T1000 (cell line): ENCODE measurements at places on chromosomes 5 and 9.

DNA sequence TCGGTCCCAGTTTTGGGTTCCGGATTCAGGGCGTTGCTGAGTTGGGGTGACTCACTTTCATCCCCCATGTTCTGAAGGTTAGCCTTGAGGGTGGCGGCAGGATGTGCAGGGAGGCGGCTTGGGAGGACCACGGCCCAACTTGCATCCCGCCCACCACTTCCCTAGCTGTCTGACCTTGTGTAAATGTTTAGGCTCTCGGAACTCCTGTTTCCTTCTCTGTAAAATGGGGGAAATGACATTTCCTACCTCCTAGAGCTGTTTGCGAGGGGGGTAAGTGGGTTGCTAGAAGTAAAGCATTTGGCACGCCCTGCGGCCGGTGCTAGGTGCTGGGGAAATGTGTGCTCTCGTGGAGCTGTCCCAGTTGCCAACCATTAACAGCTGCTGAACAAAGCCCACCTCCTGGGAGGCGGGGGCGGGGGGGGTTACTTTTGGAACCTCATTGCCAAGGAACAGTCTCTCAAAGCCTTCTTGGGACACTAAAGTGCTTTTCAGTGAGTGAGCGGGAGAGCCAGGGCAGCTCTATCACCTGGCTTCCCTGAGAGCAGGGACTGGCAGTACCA, 27.5 kb downstream of the PTGES2 start:
- DNase-seq = no peak

DNA sequence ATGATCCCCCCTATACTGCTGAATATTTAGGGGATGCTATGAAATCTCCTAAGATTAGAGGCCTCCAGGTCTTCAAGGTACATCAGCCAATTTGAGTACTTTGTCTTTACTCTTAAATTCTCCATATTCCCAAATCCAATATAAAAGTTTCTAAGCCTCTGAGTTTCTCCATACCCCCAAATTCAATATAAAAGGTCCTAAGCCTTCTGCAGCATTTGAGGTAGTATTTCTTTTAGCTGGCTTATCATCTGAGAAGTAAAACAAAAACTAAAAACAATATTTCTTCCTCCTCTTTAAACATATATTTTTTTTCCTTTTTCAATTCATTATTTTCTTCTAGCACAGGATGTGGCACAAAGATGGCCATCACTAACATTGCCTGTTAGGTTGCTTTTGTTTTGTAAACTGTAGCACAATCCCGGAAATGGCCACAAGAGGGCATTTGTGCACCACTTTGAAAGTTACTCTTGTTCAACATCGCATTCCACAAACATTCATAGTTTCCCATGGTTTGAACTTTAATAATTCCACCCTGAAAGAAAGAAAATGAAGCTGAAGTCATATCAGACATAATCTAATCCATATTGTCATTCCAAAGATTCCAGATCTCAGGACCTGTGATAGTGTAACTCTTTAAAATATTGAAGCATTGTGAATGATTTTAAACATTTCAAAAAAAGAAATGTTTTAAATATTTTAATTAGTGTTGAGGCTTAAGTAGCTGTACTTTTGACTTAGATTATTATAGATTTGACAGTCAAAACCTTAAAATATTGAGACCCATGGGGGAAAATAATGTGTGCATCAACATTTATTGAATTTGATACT, 21.0 kb upstream of the SCGB3A2 start:
- peak; percentile 4 for DNase-seq

GRCh38 chr9:131289301-131290035, at the start of gene PLPP7:
Gene PLPP7 (plus strand): TSS chr9:131289723. CDS start chr9:131289998, 275 bp downstream.
- peak; percentile 33 for DNase-seq

- DNase-seq = no peak
Measured at GRCh38 chr5:140576776-140577201, 12.2 kb downstream of the SLC35A4 start.

- DNase-seq = no peak
Measured at GRCh38 chr5:159184236-159184635, 25.1 kb downstream of the RNF145 start.

- DNase-seq = no peak
Measured at GRCh38 chr5:178787889-178788288, 57.4 kb upstream of the ZNF354A start.

DNA sequence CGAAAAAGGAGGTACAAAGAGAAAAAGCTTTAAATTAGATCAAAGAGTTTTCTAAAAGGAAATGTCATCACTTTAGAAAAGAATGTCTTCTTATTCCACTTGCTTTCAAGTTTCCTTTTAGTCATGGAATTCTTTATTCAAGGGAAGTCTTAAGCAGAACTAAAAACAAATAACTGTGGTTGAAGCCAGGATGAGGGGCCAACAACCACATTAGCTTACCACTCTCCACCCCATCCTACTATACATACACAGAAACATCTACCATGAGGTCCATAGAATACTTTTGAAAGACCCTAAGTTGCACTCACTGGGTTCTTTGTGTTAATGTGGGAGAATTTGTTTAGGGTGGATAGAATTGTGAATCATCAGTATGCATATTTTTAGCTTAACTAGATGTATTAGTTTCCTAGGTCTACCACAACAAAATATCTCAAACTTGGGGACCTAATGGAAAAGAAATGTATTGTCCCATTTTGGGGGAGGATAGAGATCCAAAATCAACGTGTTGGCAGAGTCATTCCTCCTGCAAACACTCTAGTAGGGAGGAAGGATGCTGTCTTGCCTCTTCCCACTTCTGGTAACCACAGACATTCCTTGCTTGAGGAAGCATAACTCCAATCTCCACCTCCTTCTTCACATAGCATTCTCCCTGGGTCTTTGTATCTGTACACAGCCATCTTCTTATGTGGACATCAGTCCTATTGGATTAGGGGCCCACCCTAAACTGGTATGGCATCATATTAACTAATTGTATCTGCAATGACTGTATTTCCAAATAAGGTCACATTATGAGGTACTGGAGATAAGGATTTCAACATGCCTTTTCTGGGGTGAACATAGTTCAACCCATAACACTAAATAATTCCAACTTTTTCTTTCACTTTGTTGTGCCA, 239.4 kb downstream of the LURAP1L start:
- no peak for DNase-seq
